Activated CD4-positive, CD25-positive, alpha-beta regulatory T cell (primary cell): ENCODE measurements at places on chromosomes 1 and 21.

GRCh38 chr21:26368591-26369320 is 198.2 kb upstream of the APP start:
- DNase-seq, result no peak

DNA sequence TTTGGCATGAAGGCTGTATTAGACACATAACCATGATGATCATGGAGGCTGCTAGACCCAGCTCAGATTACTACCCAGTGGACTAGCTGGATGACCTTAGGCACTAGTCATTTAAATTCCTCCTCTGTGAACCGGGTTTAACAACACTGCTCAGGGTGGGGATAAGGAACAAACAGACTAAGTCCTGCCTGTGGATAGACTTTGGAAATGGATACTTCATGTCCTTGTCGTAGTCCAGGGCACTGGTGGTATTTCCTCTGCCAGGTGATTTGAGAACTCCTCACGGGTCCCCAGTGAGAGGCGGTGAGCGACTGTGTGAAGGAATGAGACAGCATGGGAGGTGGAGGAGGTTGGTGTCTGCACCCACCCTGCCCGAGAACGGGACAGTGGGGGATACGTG is 72.9 kb upstream of the SELENON start:
- no peak for DNase-seq

GRCh38 chr1:89555550-89555949 is 30.9 kb downstream of the LRRC8B start:
- no peak for DNase-seq

- DNase-seq, result no peak
These were observed 9.3 kb downstream of the KIF21B start for GRCh38 chr1:201013991-201014815.

- DNase-seq, result no peak
These were observed 9.9 kb upstream of the IL22RA1 start for GRCh38 chr1:24152631-24153494.
